ENCODE measurements at places on chromosomes 3 and 15. TPM values are rescaled to one million over a fixed set of nuclear protein-coding genes. Genes with fewer than 3 reads are reported as not detected.

DNA sequence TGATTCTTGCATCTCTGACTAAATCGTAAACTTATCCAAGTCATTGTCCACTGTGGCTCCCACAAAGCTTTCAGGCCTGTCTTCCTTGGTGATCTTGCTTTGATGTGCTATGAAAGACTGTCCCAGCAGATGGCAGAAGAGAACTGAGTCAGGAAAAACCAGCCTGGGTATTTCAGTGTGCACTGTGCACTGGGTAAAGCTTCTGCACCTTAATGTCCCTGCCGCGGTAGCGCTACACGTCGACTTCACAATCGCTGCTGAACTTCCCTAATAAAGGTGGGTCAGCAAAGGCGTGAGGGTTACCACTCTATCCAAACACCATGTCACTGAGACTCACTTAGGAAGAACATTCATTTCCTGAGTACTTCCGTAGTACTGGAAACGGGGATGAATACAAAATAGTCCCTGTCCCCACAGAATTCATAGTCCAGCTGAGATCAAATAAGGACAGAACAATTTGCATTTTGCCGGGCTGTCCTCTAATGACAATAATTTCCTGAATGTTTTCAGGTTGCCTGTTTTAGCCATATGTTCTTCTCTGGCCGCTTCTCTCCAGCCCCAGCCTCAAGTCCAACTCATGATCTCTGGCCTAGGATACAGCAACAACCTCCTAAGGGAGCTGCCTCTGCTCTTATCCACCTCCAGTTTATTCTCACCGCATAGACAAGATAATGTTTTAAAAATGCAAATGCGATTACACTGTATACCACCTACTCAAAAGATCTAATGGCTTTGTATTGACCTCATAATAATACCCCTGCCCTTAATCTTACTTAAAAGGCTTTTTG lies 83.6 kb upstream of the AKAP13 start:
- peak; percentile 61 for DNase-seq

DNA sequence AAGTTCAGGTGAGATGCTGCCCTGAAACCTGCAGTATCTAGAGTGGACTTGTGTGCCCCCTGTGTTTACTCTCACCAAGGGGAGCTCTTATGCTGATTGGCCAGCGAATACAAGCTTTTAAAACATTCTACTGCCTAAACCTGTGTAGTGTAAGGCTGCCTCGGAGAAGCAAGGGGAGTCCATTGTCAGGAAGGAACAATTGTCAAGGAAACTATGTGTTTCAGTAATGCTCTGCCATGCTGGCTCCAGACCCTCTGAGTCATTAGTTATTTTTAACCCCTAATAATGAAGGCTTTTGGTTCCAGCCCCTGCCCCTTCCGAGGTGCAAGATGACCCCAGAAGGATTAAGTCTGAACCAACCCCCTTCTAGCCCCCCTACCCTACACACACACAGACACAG lies 66.1 kb upstream of the CHMP2B start:
- no peak for DNase-seq

DNA sequence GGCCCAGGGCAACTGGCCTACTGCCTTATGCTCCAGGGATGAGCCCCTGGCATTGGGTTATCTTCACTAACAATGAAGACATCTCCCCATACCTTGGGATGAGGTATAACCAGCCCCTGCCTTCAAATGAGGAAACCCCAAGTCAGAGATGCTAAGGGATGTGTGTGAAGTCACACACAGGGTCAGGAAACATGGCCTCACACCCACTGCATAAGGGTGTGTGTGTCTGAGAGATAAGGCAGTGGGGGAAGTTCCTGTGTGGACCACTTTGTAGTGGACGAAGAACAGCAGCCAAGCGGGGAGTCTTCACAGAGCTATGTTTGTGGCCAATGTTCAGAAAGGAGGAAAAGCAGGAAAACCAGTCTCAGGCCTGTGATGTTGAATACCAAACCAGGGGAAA lies 10.5 kb downstream of the ELP6 start:
- no peak for DNase-seq

GRCh38 chr3:25749031-25749581 lies 34.1 kb downstream of the NGLY1 start:
- DNase-seq, result no peak

DNA sequence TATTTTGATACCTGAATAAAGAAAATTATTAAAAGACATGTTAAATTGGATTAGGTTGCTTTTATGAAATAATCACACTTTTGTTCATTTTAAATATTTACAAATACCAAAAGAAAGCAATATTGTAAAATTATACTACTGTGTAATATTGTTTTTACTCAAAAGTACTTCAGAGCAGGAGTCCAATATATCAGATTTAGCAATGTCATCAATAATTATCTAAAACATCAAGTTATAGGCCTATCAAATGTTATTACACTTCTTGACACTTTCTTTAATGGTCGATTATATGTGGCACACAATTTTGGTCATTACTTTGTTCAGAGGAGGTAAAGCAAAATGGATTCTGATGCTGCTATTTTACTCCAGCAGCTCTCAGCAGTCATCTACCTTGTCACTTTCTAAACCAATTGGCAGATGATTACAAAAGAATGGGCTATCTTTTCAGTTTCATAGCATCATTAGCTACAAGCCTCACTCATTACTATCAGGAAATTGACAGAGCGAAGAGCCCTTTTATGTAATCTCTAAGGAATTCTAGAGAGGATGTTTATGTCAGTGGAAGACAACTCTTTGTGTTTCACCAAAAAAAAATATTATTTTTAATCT lies 318.6 kb downstream of the PLOD2 start:
- no peak for DNase-seq

DNA sequence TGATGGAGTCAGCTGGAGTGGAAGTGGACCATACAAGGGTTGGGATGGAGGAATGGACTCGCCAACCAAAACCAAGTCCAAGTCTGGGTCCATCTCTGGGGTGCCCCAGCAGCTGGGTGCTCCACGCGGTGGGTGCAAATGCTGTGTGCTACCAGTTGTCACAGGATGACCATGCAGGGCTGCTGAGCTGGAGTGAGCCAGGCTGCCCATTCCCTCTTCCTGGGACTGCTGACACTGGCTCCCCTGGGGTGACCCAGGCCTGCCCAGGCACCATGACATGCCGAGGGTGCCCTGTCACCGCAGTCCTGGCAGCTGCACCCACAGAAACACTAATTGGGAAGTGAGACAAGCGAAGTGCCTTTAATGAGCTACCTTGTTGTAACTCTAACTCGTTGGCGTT lies 140.2 kb downstream of the TPRA1 start:
- DNase-seq, result no peak

- DNase-seq, result no peak
Observed at GRCh38 chr3:109887293-109887692, 549.9 kb upstream of the DPPA4 start.

- DNase-seq, result no peak
Observed at GRCh38 chr15:67879440-67880129, 39.7 kb upstream of the RNU6-1 start.

DNA sequence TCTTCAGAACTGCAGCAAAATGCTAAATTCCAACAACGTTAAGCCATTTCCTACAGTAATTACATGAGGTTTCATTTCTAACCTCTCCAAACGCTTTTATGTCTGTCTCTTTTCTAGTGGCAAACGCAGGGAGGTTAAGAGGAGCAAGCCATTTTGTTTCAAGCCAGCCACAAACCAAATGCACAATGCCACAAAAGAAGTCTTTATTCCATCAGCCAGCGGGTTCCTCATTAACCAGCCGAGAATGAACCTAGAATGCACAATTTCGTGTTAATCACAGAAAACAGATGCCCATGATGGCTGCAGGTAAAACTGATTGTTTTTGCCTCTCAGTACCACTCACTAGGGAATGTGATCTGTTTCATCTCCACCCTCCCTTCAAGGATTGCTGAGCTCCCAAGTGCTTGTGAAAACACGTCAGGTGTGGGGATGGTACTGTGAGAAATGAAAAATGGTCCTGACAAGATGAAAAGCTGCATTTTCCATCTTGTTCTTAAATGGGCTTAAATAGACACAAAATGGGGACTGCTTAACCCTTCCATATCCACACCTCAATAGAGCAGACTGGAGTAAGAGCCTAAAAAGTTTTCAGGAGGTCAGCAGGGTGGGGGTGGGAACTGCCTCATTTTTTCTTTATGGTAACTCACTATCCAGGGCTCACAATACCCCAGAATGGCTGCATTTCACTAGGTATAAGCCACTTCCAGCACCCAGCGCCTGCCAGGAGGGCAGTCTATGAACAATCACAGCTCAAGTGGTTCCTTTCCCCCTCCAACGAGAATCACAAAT lies 277.1 kb downstream of the MAGI1 start:
- no peak for DNase-seq

- DNase-seq, result no peak
Observed at GRCh38 chr15:89227425-89227824, 6.0 kb upstream of the RLBP1 start.

DNA sequence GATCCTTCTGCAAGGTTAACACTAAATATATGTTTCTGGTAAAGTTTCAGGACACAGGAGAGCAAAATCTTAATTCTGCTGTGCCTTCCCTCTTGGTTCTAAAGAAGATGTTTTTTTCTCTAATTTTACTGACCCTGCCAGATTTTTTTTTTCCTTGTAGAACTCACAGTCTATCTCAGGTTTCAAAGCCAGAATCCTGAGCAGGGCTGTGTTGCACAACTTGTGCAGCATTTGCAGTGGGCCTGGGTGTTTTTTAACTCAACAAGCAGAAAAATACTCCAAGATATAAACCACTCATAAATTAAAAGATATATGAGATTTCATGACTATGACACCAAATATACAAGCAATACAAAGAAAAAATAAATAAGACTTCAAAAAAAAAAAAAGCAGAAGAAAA lies 40.2 kb upstream of the ARF4 start:
- DNase-seq, result no peak

DNA sequence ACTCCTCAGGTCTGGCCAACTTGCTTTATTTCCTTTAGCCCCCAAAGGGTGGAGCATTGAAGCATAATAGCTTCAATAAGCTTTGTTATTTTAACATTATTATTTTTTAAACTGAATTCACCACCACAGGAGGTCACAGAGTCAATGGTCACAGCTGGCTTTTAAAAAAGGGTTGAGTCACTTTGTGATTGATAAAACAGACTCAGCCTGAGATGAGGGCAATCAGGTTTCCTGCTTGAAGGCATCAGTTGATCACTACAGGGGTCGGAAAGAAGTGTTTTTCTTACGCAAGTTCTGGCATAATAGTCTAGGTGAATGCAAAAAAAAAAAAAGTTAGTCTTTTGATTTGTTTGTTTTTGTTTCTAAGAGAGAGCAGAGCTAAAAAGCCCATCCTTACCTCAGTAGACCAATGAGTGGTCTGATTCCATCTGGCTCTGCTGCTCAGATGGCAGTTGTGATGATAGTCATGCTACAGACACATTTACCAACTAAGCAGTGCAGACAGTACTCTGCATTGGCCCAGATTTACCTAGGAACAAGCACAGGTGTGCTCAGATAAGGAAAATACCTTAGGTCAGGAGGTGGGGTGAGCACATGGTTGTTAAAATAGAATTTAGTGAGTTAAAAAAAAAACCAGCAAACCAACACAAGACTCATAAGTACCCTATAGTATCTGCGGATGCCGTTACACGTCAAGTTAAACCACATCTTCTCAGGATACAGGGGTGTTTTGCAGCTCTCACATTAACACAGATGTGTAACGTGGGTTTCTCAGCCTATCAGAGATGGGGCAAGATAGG lies 22.6 kb downstream of the ZNF80 start:
- DNase-seq, result no peak

GRCh38 chr3:45311953-45312801 lies 76.2 kb upstream of the LARS2 start:
- DNase-seq, result no peak

GRCh38 chr15:46753946-46754345 lies 963.4 kb upstream of the SEMA6D start:
- DNase-seq, result no peak

DNA sequence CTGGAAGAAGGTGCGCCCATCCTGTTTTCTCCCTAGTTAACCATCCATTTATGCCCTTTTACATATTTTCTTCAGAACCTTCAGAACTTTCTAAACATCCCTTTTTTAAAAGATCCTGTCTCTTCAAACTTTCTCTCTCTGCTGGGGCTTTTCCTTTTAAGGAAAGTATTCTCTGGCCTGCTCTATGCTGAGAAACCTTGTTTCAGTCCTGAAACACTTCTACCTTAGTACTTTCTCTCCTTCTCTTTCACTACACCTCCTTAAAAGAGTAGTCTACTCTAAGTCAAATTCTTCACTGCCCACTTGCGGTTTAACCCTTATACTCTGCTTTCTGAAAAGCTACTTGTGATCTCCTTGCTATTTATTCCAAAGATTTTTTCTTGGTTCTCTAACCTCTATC lies 65.6 kb upstream of the SLC12A8 start:
- DNase-seq, result no peak

DNA sequence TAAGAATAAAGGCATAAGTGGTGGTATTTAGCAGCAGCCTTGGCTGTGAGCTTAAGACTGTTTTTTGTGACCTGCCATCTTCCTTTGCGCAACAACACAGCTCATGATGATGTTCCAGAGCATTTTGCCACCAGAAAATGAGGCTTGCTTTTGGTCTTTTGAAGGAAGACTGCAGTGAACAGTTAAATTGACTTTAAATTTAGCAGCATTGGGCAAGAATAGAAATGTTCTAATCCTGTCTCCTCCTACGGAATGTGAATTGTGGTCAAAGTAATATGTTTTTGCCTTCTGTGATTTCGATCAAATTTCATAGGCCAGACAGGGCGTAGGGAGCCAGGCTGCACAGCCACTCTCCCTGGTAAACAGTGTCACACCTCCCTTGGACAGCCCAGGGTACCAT lies 460.7 kb upstream of the RASGRP1 start:
- DNase-seq, result no peak

GRCh38 chr3:45332901-45333407 lies 55.4 kb upstream of the LARS2 start:
- no peak for DNase-seq

GRCh38 chr15:99957642-99958013 lies 224.4 kb upstream of the LYSMD4 start:
- DNase-seq, result no peak

Gene GOLGA6L10
- 0.85 TPM for total RNA-seq

Gene PLA2G4B
- total RNA-seq, result 5.3 TPM

Gene LRTM1
- total RNA-seq, result not detected

Gene APOD
- not detected for total RNA-seq

Gene ALDH1A2
- 0.10 TPM for total RNA-seq

Gene CSPG5
- 1.5 TPM for total RNA-seq

Gene SLC26A6
- 70.5 TPM for total RNA-seq

Gene SPRED1
- 27.5 TPM for total RNA-seq

Gene CHRNA7
- total RNA-seq, result 3.8 TPM

Gene CLDN11
- total RNA-seq, result 104 TPM

Measured in H7 (cell line).